ENCODE measurements at places on chromosomes 11 and 22. TPM values are rescaled to one million over a fixed set of nuclear protein-coding genes. Genes with fewer than 3 reads are reported as not detected.

DNA sequence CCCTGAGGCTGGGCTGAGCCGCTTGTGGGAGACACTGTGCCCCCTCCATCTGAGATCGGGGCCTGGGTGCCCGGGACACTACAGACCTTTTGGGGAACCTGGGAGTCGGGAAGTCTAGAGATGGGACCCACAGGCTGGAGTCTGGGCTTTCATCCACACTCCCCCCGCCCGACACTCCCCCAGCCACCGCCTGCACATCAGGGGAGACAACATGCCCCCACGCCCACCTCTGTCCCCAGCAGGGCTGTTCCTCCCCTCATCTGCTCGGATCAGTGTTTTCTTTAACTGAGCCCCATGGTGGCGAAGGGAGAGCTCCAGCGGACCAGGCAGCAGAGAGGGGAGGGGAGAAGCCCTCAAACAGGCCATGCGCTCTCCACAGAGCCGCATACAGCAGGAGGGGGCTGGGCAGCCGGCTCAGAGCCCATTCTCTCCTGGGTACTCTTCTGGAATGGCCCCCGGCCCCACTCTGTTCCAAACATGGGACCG lies 174.7 kb downstream of the IGLL1 start:
- no peak for DNase-seq

The TSPAN32 gene
- total RNA-seq, result not detected

- no peak for DNase-seq
These were observed 9.1 kb upstream of the TUB start for GRCh38 chr11:8071616-8072581.

DNA sequence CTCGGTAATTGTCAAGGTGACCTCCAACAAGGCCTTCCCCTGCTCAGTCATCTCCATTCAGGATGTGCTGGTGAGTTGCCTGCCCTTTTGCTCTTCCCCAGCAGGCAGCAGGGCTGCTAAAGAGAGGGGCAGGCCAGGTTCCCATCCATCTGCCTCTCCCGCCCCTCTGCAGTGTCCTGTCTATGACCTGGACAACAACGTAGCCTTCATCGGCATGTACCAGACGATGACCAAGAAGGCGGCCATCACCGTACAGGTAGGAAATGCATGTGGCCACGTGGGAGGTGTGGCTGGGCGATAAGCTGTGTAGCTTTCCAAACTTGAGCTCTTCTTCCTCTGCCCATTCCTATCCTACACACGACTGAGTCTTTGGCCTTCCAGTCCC lies 4.0 kb downstream of the SIDT2 start:
- no peak for DNase-seq

The YDJC gene
- 53.8 TPM for total RNA-seq

GRCh38 chr22:42670921-42671709 lies 21.9 kb upstream of the CYB5R3 start:
- no peak for DNase-seq

The MS4A14 gene
- total RNA-seq, result 0.95 TPM

GRCh38 chr22:26463101-26463661 lies 20.4 kb downstream of the HPS4 start:
- DNase-seq, result no peak

GRCh38 chr11:70204466-70204799 lies 1.3 kb downstream of the FADD start:
- no peak for DNase-seq

DNA sequence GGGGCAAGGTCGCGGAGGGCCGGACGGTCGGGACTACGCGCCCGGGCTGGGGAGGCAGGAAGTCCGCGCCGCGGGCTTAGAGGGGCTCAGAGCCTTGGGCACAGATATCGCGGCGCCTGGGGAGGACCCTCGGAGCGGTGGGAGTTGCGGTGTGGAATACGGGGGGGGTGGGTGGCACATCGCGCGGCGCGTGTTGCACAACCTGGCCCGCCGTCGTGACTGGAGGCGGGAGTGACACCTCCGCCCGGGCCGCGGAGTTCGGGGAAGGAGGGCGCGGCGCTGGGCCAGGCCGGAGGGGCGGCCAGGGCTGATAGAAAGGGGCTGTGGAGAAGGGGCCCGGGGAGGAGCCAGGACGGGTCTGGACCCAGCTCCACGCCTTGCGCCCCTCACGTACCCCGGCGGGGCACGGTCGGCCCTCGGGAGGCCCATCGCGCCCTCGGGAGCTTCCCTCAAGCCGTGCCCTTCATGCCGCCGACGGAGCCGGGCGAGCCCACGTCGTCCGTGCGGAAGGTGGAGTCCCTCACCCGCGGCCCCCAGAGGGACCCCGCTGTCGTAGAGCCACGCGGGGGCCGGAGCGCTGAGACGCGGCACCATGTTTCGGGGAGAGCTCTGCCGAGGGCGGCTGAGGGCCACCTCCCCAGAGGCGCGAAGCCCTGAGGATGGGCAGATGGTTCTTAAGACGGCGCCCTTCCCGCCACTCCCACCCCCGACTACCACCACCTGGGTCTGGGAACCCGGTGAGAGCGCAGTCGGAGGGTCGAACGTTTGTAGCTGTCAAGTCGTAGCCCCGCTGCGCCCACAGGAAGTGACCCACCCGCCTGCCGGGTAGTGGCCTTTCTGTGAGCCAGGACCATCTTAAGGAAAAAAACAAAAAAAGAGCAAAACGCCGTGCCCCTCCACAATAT lies 729 bp downstream of the IL17RA start:
- no peak for DNase-seq

GRCh38 chr11:7250166-7250565 lies 1.5 kb upstream of the SYT9 start:
- no peak for DNase-seq

- DNase-seq, result no peak
These were observed 113.3 kb downstream of the TRIM29 start for GRCh38 chr11:120024586-120024985.

The ADM2 gene
- under 0.01 TPM for total RNA-seq

GRCh38 chr22:33476716-33477115 lies 418.5 kb upstream of the SYN3 start:
- DNase-seq, result no peak
